Stimulated activated CD4-positive, alpha-beta T cell treated with anti-CD3 and anti-CD28 coated beads, Interleukin-12 subunit alpha, Interleukin-12 subunit beta, amount 100 ng/mL, for 4 hours (primary cell): ENCODE measurements at places on chromosomes 12 and 14.

DNA sequence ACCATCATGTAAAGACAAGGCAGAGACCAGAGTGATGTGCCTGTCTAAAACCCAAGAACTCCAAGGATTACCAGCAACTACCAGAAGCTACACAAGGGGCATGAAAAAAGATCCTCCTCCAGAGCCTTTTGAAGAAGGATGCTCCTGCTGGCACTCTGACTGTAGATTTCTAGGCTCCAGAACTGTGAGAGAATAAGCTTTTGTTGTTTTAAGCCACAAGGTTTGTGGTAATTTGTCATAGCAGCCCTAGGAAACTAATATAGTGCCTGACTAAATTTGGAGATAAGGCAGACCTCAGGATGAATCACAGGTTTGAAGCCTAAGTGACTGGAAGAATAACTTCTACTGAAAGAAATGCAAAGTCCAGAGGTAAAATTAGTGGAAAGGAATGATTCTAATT lies 132.9 kb downstream of the CEP83 start:
- DNase-seq = no peak

DNA sequence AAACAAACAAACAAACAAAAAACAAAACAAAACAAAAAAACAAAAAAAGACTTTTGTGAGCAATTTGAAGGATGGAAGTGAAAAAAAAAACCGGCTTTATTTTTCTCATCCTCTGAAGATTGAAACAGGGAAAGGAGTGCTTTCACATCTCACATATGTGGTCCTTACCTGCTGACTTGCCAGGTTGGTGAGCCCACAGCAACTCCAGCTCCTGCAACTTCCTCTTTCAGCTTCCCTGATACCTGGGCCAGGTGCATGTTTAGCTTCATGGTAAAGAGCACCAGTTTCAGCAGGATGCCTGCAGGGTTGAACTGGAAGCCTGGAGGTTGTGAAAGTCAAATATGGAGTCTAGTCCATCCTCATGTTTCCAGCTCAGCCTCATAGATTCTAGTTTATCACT lies 221.2 kb upstream of the OTX2 start:
- no peak for DNase-seq

GRCh38 chr14:61695695-61696527 lies 598 bp downstream of the HIF1A start:
- DNase-seq = peak; percentile 46

- DNase-seq = no peak
These were observed 23.2 kb downstream of the FOS start for GRCh38 chr14:75301666-75302325.

GRCh38 chr12:79191391-79191790 lies 326.8 kb downstream of the SYT1 start:
- DNase-seq = no peak

DNA sequence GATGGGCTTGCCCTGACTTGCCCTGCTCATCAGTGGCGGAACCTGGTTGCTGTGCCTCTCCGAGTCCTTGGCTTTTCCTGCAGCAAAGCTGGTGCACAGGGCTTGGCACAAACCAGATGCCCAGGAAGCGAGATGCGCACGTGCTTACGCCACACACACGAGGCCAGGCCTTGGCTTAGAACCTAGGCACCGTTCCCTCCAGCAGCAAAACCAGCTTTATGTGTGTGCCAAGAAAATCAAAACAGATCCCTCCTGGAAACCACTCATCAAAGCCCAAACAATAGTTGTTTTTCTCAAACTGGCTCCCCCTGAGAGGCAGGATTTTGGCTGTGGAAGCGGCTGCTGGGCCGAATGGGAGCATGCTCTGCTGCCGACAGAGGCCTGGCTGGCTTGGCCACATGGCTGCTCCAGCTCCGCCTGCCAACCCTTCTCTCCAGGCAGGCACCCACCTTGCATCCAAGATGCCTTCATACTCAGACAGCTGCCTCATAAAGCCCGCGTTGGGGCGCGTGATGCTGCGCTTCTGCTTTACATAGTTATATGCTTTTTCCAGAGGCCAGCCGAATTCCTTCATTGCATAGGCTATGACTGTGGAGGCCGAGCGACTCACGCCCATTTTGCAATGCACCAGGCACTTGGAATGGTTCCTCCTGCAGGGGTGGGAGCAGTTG lies 58.7 kb downstream of the SSH1 start:
- no peak for DNase-seq

DNA sequence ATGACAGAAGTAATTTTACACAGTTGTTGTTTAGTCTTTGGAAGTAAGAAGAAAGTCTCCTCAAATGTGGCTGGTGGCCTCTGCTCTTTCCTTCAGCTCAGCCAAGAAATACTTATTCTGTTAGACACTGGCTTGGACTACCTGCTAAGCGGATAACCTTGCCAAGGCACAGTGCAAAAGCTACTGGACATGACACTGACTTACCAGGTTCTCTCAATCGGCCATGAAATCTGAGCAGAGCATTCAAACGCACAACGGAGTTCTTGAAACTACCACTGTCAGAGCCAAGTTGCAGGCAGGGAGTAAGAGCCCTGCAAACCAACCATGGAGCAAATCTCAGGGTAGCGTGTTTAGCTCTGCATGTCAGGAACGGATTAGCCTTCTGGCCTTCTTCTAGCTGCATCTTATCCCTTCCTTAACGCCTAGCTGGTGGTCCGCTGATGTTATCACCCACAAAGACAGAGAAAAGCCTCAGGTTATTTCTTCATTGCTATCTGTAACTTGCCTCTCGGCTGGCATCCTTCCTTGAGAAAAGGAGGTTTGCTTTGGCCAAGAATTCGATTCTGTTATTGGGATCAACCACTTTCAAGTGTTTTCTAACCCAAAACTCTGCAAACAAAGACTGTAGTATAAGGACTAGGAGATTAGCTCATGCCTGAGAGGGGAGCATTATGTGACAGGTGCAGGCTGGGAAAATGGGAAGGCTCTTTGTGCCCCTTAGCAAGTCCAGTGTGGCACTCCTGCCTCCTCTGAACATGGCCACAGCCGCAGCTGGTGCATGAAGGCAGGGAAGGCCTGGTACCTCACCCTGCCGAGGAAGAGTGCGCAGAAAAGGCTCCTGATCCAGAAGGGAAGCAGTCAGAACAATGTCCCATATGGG lies 223.4 kb downstream of the GLT1D1 start:
- no peak for DNase-seq

- no peak for DNase-seq
These were observed 209.7 kb upstream of the NPAS3 start for GRCh38 chr14:32728976-32729375.

DNA sequence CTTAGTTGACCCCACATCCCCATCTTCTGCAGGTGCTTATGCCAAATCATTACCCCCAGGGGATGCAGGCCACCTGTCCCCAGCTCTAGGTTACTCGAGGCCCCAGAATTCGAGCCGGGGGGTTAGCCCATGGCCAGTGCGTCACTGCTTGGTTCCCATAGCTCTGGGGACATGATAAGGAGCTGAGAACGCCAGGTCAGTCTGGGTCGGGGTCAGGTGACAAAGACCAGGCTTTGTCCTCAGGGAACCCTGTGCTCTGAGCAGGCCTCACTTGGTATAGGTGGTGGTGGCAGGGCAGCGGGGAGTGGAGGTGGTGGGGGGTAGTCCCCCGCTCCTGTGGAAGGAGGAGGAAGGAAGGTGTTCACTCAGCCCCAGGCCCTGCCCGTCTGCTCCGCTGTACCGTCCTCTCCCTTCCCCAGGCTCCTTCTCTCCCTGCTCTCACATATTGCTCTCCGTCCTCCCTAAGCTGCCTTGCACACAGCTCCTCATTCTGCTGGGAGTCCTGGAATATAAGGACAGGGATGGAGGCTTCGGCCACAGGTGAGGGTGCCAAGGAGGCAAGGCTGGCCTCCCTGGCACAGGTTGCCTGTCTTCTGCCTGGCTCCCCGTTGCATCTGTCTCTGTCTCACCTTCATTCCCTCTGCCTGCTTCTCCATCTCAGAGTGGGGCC lies 2.0 kb upstream of the MYH6 start:
- no peak for DNase-seq

GRCh38 chr14:79967001-79967400 lies 244.3 kb downstream of the DIO2 start:
- DNase-seq = no peak

GRCh38 chr12:62098132-62098531 lies 162.1 kb upstream of the USP15 start:
- no peak for DNase-seq

GRCh38 chr12:132140501-132140900 lies 3.6 kb downstream of the DDX51 start:
- no peak for DNase-seq

DNA sequence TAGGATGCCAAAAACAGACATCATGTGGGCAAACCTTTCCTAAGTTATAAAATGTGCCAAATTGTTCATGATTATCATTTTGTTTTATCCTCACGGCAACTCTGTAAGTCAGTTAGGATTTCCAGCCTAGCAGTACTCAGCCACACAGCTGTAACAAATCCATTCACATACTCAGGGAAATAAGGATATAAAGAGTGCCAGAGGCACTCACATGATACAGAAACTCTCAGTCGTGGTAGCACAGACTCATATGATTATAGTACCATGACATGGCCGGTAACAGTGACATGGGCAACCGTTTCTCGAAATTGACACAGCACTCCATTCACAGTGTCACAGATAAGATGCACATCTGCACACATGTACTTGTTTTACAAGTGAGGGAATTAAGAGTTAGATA lies 344.2 kb downstream of the LRIG3 start:
- no peak for DNase-seq

DNA sequence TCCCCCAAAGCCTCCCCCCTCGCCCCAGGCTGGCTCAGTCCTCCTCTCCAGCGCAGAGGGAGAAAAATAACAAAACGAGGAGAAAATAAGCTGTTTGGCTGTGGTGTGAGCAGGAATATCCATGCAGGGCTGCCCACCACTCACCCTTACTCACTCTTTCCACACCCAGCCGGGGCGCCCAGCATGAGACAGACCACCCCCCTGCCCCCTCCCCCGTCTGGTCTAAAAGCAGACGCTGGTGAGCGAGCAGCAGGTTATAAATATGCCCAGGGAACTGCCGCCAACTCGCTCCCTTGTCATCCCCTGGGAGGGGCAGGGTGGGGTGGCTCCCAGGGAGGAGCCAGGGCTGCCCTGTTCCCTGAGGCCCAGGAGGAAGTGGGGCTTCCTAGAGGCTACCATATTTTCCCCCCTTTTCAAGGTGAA lies 7.4 kb downstream of the WNT1 start:
- DNase-seq = no peak

GRCh38 chr14:25003537-25003936 lies 46.4 kb downstream of the STXBP6 start:
- no peak for DNase-seq

DNA sequence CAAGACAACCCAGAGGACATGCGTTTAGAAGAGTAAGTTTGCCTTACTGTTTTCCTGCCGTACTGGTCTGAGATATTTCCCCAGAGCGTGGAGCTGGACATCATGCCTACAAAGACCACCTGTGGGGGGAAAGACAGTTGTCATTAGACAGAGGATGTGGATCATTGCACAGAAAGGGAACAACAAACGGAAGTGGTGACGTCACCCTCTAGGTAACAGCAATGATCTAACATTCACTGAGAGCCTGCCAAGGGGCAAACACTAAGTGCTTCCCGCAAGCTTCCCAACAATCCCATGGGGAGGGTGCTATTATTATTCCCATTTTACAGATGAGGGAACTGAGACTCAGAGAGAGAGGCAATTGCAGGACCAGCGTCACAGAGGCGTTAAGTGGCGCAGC lies 48.5 kb downstream of the SVOP start:
- DNase-seq = no peak

DNA sequence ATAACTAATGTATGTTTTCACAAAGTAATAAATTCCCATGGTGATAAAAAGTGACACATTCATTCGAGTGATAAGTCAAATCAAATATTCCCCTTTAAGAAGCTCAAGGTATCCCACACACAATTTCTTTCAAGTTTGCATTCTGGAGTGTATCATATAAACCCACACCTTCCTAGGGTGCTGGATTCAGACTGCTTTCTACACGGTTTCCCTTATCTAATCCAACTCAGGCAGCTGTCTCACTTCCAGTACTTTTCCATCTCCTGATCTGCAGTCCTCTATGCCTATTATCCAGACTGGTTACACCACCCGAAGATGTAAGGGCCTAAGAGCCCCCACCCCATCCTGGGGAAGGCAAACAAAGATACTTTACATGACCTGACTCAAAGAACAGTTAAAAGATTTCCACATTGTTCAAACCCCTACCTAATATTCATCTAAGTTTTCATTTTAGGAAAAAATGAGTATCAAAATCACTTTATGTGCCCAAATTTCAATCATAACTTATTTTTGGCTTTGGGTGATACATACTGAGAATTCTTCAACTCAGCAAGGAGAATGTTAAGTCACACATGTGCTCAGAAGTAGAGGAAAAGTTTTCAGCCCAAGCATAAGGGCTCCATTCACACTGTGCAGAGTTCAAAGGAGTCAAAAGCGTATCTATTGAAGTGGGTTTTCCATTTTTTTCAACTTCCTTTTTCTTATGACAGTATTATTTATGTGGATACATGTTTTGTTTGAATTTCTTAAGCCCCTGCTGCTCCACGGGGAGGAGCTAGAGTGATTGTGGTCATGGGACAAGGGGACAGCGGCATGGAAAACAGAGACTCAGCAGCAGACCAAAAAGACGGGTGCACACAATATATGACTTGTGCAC lies 41.8 kb downstream of the CORO1C start:
- no peak for DNase-seq

DNA sequence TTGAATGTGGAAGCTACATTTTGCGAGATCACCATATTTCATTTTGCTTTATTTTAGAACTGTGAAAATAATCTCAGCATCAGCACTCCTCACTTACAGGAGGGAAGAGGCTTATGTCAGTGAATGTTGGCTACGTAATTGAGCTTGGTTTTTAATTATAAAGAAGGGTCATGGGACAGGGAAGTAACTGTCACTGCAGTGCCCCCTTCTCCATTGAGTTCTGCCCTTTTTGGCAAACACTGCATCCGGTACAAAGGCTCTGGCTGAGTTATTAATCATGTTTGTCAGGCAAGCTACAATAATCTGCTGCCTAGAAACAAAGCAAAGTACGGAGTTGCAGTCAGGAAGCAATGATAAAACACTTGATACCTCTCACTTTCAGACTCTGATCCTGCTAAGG lies 546.7 kb downstream of the SNAPC1 start:
- no peak for DNase-seq

DNA sequence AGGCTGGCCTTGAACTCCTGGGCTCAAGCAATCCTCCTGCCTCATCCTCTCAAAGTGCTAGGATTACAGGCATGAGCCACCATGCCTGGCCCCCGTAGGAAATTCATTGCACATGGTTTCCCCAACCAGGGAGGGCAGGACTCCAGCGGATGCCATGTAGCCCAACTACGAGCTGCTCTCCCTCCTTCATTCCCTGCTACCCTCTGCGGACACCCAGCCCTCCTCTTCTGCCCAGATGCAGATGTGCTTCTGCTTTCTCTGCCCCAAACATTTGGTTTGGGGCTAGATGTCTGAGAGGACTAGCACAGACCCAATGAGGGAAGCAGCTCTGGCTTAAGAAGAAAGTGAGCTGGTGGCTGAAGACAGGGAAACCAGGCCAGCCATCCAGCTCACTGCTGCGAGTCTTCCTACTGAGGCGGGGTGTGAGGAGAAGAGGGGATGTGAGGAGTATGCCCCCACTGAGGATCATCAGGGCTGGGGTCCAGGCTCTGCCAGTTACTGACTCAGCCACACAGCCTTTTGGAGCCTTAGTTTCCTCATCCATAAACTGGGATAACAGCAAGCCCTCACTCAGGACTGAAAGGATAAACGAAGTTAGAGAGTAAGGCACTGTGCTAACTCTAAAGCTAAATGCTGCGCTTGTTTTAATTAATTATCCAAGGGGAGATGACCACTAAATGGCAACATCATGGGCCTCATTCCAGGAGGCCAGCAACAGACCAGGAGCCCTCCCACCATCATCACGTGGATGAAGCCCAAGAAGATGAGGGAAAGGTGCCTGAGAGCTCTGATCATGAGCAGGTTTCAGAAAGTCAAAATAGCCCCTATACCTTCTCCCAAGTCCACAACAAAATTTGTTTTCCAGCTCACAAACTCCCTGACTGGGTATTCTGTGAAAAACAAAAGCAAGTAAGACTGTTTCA lies 10.9 kb downstream of the CTDSP2 start:
- no peak for DNase-seq
